ENCODE measurements at places on chromosomes 16 and 17.

DNA sequence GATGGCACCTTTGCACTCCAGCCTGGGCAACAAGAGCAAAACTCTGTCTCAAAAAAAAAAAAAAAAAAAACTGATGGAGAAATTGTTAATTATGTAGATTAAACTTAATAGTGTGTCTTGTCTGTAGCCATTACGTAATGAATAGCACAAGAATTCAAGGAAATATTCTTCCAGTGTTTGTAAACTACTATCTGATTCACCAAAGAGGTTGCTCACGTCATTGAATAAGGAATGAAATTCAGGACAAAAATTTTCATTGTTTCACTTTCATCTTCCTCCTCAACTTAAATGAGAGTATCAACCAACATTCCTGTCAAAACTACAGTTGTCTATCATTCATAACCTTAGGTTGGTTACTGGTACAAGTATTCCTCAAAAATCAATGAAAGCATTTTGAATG is 30.7 kb upstream of the MYO18A start:
- no peak for DNase-seq

DNA sequence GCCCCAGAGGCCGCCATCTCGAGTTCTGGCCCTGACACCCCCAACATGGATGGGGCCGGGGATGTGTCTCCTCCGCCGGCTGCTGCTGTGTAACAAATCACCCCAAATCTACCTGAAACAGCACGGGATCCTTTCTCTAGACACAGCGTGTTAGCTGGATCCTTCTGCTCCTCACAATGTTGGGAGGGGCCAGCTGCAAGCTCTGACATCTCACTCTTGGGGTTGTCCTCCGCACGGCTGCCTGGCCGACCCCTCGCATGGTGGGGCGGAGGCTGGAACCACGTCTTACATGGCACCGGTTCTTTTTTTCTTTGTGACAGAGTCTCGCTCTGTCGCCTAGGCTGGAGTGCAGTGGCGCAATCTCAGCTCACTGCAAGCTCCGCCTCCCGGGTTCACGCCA is 11.6 kb upstream of the DEF8 start:
- DNase-seq = no peak

- no peak for DNase-seq
These were observed 883 bp upstream of the TAF15 start for GRCh38 chr17:35808240-35808961.

GRCh38 chr17:19909139-19909538 is 41.4 kb upstream of the ULK2 start:
- no peak for DNase-seq

GRCh38 chr17:81851423-81851822 is 8.9 kb downstream of the P4HB start:
- no peak for DNase-seq

DNA sequence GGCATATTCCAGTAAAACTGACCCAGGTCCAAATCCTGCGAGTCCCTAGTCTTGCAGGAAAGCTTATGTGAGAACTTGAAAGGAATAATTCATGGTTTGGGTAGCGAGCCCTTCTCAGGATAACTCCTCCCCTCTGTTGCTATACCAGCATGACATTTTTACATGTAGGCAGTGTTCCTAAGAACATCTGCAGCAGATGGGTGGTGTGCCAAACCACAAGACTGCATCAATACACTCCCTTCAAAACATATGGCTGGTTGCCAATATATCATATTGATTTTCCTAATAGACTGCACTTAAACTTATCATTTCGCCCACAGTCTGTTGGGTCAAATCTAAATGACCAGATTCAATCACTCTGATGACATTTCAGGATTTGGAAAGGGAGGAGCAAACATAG is 19.9 kb downstream of the PSME3IP1 start:
- DNase-seq = peak; percentile 62

GRCh38 chr17:81429821-81430551 is 34.7 kb downstream of the BAHCC1 start:
- DNase-seq = peak; percentile 55

DNA sequence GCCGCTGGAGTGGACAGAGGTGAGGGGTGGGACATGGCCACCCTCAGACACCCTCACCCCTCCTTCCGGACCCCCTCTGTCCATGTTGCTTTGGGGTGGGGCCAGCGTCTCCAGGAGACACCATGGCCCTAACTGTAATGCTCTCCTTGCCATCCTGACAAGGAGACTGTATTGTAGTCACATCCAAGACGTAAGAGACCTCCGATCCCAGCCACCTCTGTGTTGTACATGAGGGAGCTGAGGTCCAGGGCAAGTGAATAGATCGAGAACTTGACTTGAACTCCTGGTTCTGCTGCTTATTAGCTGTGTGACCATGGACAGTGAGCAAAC is 30.2 kb downstream of the POLR3E start:
- no peak for DNase-seq

DNA sequence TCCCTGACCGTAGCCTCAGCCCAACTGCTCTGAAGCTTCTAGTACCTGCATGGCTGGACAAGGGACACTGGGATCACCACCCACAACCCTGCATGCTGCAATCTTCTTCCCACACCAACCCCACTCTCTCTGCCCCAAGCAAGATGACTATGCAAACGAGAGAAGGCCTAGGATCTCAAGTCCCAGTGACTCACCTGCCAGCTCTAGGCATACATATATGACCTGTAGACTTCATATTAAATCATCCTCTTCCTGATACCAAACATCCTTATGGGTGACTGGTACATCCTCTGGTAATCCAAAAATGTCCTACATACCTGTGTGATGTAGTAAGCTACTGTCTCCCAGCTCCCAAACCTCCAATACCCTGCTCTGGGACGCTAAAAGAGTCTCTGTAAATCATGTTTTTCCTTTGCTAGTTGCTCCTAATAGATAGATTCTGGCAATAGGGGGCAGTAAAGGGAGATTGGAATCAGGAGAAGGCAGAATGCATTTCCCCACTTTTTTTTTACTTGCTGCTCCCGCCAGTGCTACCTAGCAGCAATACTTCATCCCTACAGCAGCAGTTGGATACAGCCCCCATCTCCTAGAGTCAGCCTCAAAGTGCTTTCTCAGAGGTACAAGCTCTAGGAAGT is 43.4 kb upstream of the SOX9 start:
- no peak for DNase-seq

DNA sequence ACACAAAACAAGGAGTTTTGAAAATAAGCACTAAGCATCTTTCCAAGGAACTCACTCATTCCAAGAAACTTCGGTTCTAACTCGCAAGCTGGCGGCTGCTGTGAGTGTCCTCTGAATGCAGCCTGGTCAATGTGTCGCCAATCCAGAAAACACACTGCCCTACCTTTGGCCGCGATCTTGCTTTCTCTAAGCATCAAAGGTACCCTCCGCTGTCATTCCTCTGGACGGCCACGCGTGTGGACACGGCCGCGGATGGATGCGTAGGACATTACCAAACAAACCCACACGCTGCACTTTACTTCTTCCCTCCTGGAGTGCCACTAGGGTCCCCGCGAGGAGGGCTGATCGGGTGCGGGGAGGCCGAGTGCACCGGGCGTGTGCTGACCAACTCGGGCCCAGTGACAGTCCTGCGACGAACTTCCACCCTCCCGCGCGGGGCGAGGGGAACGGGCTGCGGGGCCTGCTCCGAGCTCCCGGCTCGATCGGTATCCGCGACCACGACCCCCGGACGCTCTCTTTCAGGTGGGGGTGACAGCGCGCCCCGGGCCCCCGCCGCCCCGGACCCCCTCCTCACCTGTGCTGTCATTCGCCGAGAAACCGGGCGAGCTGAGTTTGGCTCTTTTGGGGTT is 1.1 kb downstream of the CREBBP start:
- no peak for DNase-seq
